ENCODE measurements at places on chromosomes 3 and 15.

- DNase-seq = no peak
These were observed 164.3 kb downstream of the MCTP2 start for GRCh38 chr15:94395640-94396039.

GRCh38 chr3:8555113-8555661 lies 53.6 kb downstream of the LMCD1 start:
- peak; percentile 7 for DNase-seq

GRCh38 chr3:152051501-152052404 lies 178.3 kb downstream of the SUCNR1 start:
- DNase-seq = no peak

DNA sequence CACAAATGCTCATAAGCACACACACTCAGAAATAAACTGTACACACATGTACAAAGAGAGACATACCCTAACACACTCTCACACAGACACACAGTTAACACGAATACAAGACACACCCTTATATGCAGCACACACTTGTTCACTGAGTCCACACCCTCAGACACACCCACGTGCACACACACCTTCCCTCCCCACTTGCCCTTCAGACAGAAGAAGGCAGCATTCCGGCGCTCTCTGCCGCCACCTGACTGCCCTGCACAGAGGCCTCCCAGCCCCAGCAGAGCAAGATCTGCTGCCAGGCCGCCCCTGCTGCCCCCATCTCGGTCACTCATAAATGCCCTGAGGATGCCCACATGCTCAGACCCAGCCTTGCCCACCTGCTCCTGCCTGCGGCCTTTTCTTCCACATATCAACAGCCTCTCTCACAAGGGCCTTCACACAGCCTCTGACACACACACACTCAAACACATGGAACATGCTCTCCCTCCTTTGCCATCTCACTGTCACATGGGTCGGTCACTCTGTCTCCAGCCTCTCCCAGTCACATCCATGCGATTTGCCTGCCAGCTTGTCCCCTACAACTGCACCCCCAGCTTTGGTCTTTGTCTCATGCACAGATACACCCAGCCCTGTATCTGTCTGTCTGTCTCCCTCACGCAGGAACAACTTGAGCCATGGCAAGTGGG lies 71.1 kb downstream of the EPHB3 start:
- DNase-seq = no peak

GRCh38 chr15:78351539-78351938 lies 11.4 kb downstream of the CRABP1 start:
- DNase-seq = no peak

DNA sequence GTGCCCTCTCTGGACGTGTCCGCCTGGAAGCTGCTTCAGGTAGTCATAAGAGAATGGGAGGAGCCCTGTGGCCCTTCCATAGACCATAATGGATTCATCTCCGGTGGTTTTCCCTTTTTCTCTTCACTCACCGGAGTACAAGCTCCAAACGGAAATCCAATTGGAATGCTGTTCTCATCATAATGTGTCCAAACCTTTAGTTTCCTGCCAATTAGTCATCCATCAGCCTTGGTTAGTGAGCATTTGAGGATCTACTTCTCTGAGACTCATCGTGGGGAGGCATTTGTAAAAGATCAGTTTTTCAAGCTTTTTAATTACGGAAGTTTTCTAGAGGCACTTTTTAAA lies 34.9 kb downstream of the ABHD2 start:
- no peak for DNase-seq

- no peak for DNase-seq
These were observed 15.1 kb downstream of the PLSCR5 start for GRCh38 chr3:146589899-146590508.

DNA sequence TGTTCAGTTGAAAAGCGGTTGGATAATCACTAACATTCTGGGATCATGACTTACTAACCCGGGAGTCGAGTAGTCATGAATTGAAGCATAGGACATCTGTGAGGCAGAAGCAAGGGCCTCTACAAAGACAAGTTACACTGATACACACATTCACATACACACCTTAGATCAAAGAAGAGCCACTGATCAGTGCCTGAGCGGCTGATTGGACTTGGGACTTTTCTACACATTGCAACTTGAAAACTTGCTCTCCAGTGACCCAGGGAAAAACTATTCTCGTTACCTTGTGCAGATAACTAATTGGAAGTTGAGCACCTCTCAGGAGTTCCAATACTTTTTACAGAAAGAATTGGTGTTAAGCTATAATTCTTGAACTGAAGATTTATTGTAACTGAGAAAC lies 206.0 kb downstream of the CDIN1 start:
- DNase-seq = no peak

GRCh38 chr15:86506401-86506800 lies 426.7 kb downstream of the AGBL1 start:
- DNase-seq = no peak

- no peak for DNase-seq
These were observed 21.9 kb downstream of the POLR2M start for GRCh38 chr15:57728436-57728835.

- DNase-seq = no peak
These were observed 12.2 kb upstream of the MAPK6 start for GRCh38 chr15:52006702-52007340.

DNA sequence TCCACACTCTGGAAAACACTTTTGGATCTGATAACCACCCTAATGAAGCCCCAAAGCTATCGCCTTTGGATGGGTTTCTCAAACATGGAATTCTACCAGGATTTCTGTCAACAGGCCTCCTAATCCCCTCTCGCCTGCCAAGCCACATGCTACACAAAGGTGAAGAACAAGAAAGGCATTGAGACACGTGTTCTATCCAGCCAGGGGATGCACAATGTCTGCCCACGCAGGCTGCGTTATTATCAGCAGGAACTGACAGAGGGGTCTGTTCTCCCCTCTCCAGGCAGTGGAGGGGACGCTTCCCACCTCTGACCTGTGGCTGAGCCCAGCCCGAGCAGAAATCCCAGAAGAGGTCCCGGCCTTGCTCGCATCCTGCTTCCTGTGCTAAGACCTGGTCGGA lies 45.4 kb upstream of the THBS1 start:
- DNase-seq = no peak

- peak; percentile 96 for DNase-seq
These were observed 708 bp downstream of the DCAF1 start for GRCh38 chr3:51498876-51499738.

DNA sequence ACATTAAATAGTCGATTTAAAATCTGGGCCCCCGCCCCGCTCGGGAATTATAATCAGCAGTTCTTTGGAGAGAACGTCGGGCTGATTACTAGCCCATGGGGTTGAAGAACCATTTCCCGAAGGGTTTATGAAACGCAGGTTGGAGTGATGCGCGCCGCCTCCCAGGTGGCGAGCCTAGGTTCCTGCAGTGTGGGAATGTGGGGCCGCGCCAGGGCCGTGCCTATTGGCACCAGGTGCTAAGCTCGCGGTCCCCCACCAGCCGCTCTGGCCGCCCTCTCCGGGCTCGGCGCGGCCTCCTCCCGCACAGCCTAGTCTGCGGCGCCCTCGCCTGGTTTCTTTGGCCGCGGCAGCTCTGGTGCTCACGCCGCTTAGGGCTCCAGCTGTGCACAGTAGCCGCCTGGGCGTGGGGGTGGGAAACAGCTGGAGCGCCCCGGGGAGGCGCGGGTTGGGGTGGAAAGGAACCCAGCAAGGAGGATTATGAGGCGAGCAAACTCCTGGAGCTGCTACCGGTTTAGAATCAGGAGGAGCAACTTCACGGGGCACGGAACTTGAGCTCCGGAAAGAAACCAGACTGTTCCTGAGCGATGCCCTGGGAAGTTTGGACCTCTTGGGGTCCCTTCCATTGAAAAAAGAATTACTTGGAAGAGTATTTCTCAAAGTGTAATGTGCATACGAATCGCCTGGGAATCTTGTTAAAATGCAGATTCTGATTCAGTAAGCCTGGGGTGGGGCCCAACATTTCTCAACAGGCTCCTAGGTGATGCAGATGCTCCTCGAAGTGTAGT lies 5.6 kb upstream of the MECOM start:
- no peak for DNase-seq

DNA sequence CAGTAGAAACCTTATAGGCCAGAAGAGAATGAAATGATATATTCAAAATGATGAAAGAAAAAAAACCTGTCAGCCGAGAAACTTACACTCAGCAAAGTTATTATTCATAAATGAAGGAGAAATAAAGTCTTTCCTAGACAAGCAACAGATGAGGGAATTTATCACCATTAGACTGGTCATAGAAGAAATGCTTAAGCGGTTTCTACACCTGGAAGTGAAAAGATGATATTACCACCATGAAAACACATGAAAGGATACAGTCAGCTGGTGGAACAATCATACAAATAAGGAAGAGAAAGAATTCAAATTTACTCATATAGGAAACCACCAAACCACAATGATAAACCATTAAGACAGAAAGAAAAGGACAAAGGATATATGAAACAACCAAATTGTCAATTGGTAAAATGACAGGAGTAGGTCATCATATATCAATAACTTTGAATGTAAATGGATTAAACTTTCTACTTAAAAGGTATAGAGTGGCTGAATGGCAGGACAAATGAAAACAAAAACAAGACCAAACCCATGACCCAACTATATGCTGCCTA lies 29.9 kb upstream of the PRR23C start:
- DNase-seq = no peak

GRCh38 chr15:60297047-60297446 lies 100.7 kb downstream of the ANXA2 start:
- DNase-seq = no peak

DNA sequence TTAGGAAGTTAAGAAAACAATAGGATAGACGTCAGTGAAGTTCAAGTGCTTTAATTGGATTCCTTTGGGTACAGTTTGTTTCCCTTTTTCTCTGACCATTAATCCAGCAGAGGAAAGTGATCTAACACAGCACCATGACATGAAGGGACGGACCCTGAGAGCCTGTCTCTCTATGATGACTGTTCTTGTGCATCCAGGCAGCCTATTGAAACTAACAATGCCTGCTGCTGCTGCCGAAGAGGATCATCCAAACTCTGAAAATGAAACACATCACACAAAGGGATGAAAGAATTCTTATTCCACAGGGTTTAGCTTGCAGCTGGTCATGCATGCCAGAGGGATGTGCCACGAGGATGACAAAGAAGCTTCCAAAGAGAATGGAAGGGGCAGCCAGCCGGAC lies 75.5 kb downstream of the ZBTB20 start:
- no peak for DNase-seq

DNA sequence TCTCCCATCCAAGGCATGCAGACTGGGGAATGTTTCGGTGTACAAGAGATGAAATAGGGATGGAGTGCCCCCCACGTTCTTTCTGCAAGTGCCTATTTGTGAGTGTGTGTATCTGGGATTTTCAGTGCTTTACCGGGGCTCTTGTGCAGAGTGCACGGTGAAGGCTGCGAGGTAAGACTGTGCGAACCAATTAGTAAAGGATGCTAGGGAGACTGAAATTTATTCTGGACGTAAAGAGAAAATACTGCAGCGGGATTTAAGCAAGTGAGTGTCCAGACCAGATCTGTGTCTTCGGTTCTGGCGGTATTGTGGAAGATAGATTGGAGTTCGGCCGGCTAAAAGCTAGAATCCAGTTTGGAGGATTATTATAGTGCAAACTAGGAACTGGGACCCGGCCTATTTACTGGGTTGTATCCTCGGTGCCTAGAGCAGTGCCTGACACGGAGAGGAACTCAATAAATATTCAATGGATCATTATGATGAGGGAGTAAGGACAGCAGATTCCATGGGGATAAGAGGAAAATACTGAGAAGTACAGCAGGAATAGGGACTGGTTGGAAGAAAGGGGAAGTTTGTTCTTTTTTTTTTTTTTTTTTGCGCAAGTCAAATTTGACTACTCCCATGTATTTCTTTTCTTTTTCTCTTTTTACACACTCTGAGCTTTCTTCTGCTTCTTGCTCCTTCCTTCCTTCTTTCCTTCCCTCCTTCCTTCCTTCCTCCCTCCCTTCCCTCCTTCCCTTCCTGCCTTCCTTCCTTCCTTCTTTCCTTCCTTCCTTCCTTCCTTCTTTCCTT lies 580 bp upstream of the MAGEF1 start:
- no peak for DNase-seq

GRCh38 chr3:184058029-184058428 lies 5.2 kb downstream of the HTR3C start:
- DNase-seq = no peak

DNA sequence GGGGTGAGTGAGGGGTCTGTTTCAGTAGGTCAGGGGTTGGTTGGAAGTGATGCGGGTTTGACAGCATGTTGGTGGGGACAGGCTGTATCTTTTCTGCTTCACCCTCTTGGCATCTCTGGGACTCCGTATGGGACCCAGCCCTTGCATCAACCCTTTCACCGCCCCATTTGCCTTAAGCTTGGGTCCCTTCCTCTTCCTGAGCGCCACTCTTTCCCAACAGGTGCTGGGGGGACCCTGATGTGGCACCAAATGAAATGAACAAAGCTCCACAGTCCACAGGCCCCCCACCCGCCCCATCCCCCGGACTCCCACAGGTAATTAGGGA lies 1.1 kb downstream of the EIF4G1 start:
- DNase-seq = no peak

GRCh38 chr15:90593499-90594158 lies 63.9 kb downstream of the CRTC3 start:
- DNase-seq = no peak

- no peak for DNase-seq
These were observed 4.9 kb downstream of the CCDC71 start for GRCh38 chr3:49161197-49161596.

DNA sequence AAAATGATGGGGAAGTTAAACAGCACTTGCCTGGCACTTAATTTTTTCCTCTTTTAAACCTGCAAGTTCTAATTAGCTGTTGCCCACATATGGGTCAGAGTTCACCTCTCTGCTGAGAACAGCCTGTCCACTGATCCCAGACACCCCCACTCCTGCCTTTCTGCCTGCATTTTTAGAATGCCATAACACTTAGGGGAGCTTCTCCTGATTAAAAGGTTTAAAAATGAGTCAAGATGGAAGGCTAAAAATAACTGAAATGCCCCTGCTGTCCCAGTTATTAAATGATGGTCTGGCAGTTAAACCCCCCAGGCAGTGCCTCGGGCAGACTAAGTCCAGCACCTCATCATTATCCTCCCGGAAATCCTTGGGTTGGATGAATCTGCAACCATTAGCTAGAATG lies 913.6 kb upstream of the ARPP21 start:
- DNase-seq = no peak
